ENCODE measurements at places on chromosomes 1 and 21.
A peak's percentile ranks its signal among the peaks of the same experiment; 100 is the strongest.

DNA sequence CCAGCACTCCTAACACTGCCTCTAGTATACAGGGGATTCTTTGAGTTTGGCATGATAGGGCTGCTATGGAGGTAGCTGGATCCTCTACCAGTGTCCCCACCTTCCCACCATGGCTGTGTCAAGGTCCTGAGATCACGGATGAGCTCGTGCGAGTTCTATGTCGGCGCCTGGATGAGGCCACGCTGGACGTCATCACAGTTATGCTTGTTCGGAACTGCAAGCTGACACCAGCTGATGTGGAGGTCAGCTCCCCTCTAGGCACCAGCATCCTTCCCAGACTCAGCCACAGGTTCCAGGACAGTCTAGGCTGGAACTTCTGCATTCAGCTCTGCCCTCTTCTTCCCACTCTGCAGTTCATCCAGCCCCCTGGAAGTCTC is 15.2 kb downstream of the HYI start:
- DNase-seq = no peak

- DNase-seq = no peak
Measured at GRCh38 chr1:229195246-229195645, 75.7 kb upstream of the RAB4A start.

DNA sequence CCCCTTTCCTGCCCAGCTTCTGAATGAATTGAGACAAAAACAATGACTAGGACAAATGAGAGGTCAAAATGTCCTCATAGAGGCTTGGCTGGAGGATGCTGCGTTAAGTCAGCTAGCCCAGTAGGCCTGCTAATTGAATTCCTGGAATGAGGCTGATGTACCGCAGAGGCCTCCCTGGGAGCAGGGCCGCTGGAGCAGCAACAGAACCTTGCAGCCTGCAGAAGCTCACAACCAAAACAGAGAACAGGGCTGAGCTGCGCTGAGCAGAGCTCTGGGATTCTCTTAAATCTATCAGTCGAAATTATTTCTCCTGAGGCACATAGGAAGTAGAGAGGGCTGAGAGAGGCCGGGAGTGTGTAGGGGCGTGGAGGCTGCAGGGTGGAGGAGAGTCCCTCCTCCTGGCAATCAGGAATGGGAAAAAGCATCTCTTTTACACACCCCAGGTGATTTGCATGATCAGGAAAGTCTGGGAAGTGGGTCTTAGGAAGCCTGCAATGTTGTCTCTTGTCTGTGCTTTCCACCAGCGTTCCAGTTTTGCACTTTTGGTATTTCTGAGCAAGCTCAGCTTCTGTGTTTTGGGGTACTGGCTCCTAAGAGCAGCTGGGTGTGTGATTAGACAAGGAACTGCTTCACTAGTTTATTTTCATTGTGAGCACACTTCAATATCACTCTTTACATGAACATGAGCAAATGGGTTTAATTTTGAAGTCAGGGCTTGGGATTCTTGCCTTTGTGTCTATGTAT is 66.5 kb downstream of the RYR2 start:
- DNase-seq = no peak

DNA sequence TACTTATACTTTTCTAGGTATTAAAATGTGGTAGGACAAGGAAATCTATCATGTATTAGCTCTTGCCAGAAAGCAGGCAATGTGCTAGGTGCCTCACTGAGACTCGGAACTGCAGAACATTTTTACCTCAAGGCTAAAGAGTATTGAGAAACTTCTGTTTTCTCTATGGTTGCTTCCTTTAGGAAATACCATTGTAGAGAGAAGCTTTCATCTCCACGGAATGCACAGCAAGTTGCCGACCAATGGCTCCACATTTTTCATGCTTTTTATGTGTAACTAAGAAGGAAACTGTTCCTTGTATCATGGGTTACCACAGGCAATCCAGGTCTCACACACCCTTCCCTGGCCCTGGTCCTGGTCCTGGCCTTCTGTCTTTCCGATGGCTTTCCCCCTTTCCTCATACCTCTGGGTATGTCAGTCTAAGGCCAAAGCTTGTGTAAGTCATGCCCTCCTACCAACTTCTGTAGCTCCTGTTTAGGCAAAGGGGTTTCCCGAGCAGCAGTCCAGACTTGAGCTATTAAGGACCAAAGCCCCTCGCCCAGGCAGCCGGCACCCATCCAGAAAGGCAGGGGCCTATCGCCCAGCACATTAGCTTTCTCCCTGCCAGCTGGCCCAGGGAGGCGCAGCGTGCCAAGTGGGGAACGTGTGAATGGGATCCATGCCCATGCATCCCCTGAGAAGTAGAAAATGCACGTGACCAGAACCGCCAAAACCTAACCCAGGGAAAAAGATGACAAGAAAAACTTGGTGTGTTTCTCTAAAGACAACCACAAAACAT is 225.0 kb downstream of the PBX1 start:
- DNase-seq = no peak

- DNase-seq = peak; percentile 34
Measured at GRCh38 chr21:37878946-37879660, 37.2 kb downstream of the KCNJ6 start.

DNA sequence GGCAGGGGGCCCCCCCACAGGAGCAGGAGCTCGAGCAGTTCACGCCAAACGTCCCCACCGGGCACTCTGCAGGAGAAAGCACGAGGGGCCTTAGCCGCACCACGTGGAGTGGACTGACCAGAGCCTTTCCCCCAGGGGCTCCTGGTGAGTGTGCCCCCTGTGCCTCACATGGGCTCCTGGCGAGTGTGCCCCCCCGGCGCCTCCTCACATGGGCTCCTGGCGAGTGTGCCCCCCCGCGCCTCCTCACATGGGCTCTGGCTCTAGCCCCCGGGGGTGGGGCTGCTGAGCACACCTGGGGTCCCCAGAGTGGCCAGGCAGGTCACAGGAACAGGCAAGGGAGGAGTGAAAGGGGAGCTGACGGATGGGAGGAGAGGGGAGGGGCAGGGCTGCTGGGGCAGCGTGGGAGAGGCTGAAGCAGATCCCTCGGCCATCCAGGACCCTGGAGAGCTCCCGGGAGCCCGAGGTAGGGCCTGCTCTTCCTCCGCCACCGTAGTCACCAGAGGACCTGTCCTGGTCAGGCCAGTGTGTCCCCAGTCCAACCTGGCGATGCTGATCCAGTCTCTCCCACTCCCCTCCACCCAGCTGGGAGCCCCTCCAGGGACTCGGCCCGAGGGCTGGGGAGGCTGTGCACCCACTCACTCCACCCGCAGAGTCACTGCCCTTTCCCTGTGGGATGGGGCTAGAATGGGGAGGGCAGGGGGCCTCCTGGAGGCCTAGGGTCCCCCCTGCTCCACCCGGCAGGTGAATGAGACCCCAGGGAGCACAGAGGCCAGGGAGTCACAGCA is 47.6 kb downstream of the ARHGEF16 start:
- peak; percentile 76 for DNase-seq

- DNase-seq = no peak
Measured at GRCh38 chr1:18253093-18253492, 145.5 kb downstream of the IGSF21 start.

GRCh38 chr1:235990330-235990795 is 74.5 kb downstream of the NID1 start:
- no peak for DNase-seq

Data from AG08396 (cell line).